ENCODE measurements at places on chromosomes 7 and 10.

- DNase-seq: no peak
Observed at GRCh38 chr7:128425850-128426249, 16.1 kb upstream of the IMPDH1 start.

DNA sequence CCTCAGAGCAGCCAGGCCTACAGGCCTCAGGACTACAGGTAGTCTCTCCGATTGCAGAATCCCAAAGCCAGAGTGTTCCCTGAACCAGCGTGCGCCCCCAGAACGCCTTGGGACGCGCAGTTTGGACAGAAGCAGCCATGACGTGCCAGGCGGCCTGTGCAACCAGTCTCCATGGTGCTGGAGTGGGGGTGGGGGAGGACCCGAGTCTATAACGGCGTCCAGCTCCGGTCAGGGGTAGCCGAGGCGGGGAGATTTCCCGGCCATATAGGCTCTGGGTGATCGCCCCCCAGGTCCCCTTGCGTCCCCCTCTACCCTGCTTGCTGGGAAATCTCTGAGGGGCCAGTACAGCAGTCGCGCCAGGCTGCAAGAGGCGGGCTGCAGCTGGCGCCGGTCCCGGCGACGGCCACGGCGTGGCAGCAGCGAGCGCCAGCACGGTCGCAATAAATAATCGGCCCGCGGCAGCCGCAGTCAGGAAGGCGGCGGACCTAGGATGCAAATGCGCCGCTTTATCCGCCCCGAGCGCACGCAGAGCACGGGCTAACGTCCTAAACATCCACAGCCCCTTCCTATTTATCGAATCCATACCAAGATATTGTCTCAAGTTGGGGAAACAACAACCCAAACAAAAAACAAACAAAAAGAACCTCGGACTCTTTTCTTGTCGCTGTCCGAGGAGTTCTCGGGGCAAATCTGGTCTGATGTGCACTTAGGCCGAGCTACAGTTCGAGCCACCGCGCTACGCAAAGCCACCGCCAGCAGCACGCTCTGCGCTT, 1.6 kb downstream of the HOXA3 start:
- peak; percentile 20 for DNase-seq

GRCh38 chr10:37975401-37975991, 951 bp downstream of the ZNF25 start:
- DNase-seq: no peak

DNA sequence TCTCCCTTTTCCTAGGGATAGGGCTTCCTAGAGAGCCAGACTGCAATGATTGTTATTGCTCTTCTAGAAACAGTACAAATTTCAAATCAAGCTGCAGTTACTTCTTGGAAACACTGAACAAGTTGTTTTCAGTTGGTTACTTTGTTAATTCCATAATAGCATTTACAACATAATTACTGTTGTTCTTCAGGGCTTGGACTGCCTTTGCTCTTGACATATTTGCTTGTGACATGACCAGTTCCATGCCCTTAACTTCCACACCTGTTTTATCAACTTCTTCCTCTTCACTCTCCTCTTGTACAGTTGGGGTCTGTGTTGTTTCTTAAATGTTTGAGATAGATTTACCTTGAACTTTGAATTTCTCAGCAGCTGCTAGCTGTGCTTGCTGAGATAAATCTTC, 104.4 kb downstream of the SEC23IP start:
- DNase-seq: no peak

GRCh38 chr10:17454161-17455014, at the start of gene ST8SIA6:
Gene ST8SIA6, minus strand, starts transcription at chr10:17454595. Its CDS starts 340 bp downstream, at chr10:17454255.
- DNase-seq: no peak

DNA sequence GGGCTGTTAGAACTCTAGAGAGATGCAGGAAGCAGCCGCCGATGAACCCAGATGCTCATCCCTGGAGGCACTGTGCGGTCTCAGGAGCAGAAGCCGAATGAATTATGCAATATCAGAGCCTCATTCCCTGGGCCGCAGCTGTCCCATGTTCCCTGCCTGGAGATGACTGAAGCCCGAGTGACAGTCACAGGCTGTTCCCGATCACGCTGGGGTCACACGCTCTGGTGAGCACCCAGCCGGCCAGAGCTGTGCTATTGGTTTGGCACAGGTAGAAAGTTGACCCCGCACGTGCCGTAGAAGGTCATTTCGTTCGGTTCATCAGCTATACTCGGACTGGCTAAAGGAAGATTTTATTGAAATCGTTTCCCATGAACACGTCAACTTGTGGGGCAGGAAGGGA, 140.5 kb upstream of the SH2B2 start:
- DNase-seq: no peak

DNA sequence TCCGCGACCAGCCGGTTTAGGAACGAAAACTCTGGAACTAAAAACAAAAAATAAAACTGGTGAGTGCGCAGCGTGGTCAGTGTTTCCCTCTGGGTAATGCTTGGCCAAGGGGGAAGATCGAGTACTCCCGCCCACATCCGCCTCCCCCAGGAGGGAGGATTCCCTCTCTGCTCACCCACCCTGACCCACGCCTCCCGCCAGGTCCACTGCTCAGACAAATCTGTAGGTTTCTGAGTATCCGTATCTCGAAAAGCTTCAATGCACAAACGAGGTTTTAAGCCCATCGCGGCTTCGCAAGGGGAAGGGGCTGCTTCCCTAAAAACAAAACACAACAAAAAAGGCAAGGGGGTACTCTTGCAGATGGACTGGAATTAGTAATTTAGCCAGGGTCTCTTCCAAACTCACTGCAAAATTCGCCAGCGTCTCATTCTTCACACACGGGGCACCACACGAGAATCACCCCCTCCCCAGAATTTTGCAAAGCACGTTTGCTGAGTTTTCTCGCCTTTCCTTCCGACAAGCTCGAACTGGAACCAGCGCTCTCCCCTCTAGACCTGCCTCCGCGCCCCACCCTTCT, 75.2 kb downstream of the INSIG1 start:
- DNase-seq: no peak

- DNase-seq: no peak
Observed at GRCh38 chr7:34991938-34992840, 45.1 kb downstream of the DPY19L1 start.

GRCh38 chr10:80133206-80133605, 676 bp downstream of the PLAC9 start:
- DNase-seq: no peak

DNA sequence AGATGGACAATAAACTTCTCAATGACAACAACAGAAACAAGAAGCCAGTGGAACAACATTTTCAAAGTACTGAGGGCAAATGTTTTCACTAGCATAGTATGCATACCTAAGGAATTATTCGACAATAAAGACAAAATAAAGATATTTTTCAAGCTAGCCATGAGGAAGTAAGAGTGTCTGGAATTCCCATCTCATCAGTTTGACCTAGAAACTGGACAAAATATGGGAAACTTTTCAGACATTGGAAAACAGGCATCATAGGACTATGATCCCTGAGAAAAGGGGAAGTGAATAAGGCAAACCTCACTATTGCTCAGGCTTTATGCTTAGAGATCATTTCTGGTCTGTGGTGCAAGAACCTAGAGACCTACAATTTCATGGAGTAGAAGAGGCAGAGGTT, 86.3 kb downstream of the OAT start:
- DNase-seq: no peak

DNA sequence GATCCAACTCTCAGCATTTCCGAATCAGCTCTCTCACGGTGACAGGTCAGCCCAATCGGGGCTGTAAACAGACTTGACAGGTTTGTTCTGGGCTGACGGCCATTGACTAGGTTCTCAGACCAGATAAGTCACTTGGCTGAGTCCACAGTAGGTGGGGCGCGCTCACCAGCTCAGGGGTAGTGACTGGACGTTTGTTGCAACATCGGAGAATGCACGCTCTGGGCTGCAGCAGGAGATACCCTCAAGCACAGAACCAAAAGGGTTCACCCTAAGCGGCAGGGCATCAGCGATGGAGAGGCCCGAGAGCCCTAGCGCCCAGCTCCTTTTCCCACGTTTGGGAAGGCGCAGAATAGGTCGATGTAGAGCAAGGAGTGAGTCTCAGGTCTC, 1.8 kb downstream of the KLLN start:
- peak; percentile 35 for DNase-seq

DNA sequence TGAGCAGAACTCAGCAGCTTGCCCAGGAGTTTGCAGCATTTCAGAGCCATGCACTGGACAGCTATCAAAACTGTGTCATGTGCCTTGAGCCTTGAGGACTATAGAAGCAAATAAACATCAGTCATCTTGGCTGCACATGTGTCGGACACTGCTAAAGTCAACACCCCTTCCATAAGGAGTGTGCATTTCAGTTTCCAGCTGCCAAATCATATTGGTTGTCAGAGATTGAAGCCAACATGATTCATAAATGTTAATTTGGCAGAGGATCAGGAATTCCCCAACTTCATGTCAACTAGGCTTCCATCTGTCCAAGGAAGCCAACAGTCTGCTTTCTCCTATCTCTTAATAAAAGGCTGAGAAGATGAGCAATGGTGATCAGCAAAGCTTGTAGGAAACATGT, 32.8 kb downstream of the SLC16A12 start:
- no peak for DNase-seq

GRCh38 chr10:8951440-8952089, 897.1 kb downstream of the GATA3 start:
- no peak for DNase-seq

All from amygdala (tissue), 56 donors.